ENCODE measurements at places on chromosomes 2 and 18.

- no peak for DNase-seq
Measured at GRCh38 chr18:39521164-39521563, 1955.6 kb upstream of the CELF4 start.

DNA sequence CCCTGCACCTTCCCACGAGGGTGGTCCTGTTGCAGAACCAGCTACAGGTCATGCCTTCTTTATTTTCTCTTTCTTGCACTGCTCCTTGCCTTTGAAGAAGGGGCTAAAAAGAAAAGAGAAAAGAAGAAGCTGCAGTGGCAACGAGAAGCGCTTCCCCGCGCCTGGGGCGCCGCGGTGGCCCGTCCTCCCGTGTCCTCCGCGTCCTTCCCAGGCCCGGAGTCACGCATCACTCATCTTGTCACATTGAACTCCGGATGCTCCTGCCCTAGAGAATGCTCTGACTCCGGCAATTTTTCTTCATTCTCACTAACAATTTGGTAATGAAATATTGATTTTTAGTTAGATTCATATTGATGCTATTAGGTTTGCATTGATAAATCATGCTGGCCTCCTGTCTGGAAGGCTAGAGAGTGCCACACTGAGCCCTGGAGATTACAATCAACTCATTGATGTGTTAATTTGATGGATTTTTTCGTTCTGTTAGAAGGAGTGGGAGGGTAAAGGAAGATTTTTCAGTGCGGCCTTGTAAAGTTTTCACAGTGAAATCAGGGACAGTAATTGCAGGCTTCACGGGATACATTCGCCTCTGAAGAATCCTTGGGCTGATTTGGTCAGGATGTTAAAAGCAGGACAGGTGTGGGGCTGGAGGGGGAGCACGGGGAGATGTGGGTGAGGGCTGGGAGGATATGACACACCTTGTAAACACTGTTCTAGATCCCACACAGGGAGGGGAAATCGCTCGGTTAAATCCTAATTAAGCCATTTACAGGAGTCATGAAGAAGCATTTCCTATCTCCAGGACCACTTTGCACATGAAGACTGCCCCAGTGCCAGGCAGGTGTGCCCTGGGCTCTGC lies 349.3 kb downstream of the ZNF516 start:
- no peak for DNase-seq

GRCh38 chr2:3465328-3465727 lies 54.0 kb downstream of the ADI1 start:
- DNase-seq, result no peak

DNA sequence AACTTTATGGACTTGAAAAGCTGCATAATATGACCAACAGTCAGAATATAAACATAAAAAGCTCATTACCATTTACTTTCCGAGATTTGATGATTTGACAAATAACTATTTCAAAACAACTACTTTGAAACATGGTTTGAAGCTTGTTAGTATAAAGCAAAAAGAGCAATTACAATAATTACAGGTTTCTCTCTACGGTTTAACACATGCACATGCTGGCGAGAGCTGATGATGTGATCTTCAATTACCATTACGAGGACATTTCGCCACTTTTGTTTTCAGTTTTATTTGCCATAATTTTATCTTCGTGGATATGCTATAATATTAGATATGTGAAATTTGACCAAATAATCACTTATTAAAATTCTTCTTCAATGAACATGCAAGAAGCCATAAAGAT lies 270.1 kb downstream of the TCF4 start:
- no peak for DNase-seq

GRCh38 chr18:7923105-7923504 lies 356.0 kb downstream of the PTPRM start:
- DNase-seq, result no peak

- DNase-seq, result no peak
Measured at GRCh38 chr18:75231053-75231406, 20.4 kb downstream of the TSHZ1 start.

GRCh38 chr2:27131429-27131828 lies 3.0 kb downstream of the PREB start:
- no peak for DNase-seq

DNA sequence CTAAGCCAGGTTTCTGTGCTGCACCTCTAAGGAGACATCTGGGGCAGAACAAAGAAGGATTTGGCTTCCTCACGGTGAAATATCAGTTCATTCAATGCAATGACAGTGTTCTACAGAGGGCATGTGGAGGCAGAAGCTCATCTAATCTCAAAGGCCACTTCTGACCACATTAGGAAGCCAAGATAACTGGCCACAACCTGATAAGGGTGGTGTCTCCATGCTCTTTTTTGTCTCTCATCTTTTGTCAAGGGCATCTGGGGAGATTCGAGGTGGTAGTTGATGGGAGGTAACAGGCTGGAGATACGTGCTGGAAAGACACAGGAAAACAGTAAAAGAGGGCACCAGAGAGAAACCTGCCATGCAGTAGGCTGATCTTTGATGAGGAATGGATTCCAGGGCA lies 303.9 kb downstream of the LRATD1 start:
- DNase-seq, result no peak

GRCh38 chr2:83233326-83233725 lies 1225.8 kb downstream of the SUCLG1 start:
- no peak for DNase-seq

GRCh38 chr18:34158881-34159690 lies 65.6 kb downstream of the NOL4 start:
- DNase-seq, result no peak

DNA sequence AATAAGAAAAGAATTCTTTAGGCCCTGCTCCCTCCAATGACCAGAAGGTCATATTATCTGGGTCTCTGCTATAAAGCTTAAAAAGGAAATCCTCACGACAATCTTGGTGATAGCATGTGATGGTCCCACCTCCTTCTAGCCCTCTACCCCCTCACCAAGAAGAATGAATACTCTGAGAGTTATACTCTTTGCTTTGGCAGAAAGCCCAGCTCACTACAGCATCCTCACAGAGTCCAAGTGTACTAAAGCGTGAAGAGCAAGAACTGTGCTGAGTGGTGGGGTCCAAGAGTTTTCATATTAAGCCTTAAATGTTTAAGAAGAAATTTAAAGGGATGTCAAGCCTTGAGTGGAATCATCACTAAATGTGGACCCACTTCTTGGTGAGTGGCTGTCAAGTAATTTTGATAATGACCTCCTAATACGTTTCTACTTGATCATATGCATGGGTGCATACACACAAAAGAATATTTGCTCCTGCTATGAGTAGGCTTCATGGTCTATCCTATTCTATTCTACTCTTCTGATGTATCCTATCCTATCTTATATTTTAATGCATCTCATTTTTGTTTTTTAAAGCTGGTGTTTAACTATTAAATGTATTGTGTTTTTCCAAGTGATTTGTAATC lies 16.5 kb upstream of the SERPINB7 start:
- DNase-seq, result no peak

- peak; percentile 68 for DNase-seq
Measured at GRCh38 chr2:128638341-128639119, 319.9 kb upstream of the HS6ST1 start.

DNA sequence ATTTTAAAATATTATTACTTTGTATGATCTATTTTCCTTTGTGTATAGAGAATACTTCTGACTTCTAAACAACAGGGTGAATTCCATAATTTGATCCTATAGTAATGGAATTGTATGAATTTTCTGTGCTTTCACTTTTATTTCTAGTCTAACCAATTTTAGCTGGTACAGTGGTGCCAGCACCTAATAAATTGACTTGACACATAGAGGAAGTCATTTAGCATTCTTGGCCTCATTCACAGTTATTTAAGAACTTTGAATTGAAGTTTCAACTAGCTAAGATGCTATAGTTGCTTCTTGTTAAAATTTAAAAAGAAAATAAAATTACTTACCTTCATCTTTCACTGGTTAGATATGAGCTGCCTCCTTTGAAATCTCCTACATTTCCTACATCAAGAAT lies 220.4 kb downstream of the CPS1 start:
- DNase-seq, result no peak

DNA sequence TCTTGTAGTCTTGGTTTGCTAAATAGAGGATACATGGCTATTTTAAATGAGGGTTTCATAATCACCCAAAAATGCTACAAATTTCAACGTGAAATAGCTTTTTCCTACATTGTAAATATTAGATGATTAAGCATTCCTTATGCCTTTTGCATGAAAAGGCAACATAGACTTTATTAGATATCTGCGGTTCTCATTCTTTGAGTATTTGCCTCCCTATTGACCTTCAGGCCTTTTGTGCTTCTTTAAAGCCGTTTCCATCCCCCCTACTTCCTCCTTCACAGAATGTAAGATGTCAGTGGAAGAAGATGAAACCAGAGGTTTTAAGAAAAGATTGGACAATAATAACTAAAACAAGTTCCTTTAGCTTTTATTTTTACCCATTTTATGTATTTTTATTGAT lies 144.1 kb downstream of the UBE2E3 start:
- no peak for DNase-seq

- no peak for DNase-seq
Measured at GRCh38 chr2:74461187-74462053, 3.2 kb downstream of the WBP1 start.

GRCh38 chr2:149473521-149473920 lies 114.1 kb downstream of the MMADHC start:
- no peak for DNase-seq

GRCh38 chr2:43097644-43098408 lies 128.6 kb downstream of the ZFP36L2 start:
- DNase-seq, result no peak

DNA sequence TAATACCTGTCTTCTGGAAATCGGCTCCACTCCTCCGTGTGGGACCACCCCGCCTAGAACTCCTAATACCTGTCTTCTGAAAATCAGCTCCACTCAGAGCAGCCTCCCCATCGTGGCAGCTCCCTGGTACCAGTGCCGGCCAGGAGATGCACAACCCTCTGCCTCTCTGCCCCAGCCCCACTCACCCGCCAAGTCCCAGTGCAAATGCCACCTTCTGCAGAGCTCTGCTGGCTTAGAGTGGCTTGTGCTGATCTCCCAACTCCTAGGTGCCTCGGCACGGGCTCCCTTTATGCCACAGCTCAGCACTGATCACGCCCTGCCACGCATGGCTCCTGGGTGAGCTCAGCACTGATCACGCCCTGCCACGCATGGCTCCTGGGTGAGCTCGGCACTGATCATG lies 258.5 kb downstream of the HDAC4 start:
- DNase-seq, result no peak

DNA sequence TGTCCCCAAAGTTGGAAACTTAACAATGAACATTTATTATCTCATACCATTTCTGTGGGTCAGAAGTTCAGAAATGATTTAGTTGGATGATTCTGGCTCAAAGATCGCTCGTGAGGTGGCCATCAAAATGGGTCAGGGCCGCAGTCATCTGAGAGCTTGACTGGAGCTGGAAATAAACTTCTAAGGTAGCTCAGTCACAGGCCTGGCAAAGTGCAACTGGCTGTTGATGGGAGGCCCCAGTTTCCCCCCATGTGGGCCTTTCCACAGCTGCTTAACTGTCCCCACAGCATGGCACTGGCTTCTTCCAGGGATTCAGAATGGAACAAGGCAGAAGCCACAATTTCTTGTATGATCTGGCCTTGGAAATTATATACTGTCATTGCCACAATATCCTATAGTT lies 200.1 kb upstream of the RAB12 start:
- no peak for DNase-seq

DNA sequence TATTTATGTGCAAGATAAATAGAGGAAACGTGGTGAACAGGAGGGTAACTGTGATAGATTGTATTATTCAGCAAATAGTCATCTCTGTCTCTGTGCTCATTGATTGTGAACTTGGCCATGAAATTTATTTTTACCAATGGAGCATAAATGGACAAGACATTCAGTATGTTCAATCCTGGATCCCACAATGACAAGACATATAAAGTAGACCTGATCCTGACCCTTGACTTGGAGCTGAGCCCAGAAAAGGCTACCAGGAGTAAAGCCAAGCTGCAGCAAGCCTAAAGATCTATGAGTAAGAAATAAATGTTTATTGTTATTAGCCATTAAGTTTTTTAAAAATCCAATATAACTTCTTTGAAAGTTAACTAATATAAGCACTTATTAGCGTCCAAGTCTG lies 531.2 kb downstream of the PIK3C3 start:
- no peak for DNase-seq

- DNase-seq, result no peak
Measured at GRCh38 chr2:241994086-241994485, 124.6 kb downstream of the RTP5 start.

GRCh38 chr2:117537032-117537431 lies 277.5 kb upstream of the DDX18 start:
- DNase-seq, result no peak

GRCh38 chr2:155766342-155767115 lies 566.0 kb downstream of the NR4A2 start:
- no peak for DNase-seq

DNA sequence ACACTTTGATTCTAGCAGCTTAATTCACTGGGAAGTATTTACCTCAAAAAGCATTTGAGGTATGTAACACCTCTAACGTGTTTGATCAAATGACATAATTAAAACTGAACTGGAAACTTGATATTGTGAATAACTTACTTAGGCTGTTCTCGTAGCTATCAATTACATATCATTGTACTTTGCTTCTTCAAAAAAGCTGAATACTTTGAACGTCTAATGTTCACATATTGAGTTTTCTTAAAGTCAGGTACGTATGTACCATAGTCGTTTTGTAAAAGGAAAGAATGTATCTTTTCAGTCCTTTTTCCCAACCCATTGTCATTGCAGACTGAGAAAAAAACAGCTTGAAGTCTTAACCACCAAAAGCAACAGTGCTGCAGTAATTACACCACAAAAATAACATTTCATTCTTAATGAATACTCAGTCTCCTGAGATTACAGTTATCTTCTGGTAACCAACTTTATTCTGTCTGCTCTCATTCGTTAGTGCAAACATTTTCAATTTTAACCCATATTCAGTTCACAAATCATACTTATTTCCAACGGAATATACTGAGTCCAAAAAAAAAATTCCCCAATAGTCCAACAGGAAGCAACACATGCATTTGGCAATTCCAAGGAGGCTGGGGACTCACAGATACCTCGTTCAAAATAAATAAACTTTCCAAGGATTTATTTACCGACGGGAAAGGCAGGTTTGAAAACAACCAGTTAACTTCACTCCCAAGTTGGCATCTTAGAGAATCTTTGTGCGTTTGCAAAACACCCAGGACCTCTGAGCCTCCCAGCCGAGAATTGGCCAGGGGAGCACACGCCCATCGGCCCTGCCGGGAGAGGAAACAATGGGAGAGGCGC lies 1.1 kb downstream of the CHN1 start:
- DNase-seq, result peak; percentile 13

DNA sequence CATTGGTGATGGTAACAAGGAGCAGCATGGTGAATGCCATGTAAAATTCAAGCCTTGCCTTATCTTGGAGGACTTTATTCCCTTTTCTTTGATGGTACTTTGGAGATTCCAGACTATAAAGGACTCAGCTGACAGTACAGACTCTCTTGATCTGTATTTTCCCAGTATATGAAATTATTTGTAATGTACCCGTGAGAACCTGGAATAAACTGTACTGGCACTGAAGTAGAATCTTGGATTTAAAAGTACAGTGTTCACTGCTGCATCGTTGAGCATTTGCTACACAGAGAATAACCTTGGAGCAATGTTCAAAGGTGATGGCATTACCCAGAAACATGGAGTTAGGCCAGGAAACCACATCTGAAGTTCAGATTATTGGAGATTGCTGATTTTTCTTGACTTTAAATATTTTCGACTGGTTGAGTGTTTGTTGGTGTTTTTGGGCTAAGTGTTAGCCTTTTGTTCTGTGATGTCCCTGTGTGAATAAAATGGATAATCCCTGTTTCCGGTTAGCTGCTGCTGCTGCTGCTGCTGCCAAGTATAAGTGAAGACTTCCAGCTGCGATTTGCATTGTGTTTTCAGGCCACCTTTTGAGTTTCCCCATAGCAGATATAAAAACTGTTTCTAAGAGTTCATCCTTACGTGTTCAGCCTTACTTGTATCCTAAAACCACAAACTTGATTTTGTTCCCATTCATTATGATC lies 122.0 kb downstream of the SPTBN1 start:
- DNase-seq, result no peak

All from AG08395 (cell line).